ENCODE measurements at places on chromosomes 1 and 21. TPM values are rescaled to one million over a fixed set of nuclear protein-coding genes. Genes with fewer than 3 reads are reported as not detected.

PAPPA2 gene
- total RNA-seq, result not detected

- peak; percentile 60 for DNase-seq
Measured at GRCh38 chr1:151822404-151822803, 9.2 kb downstream of the RORC start.

FNBP1L gene
- total RNA-seq, result 1.2 TPM

CDC14A gene
- 9.5 TPM for total RNA-seq

GRCh38 chr1:98668733-98669132 lies 7.2 kb downstream of the SNX7 start:
- no peak for DNase-seq

- no peak for DNase-seq
Measured at GRCh38 chr1:59143811-59144210, 153.1 kb upstream of the FGGY start.

DNA sequence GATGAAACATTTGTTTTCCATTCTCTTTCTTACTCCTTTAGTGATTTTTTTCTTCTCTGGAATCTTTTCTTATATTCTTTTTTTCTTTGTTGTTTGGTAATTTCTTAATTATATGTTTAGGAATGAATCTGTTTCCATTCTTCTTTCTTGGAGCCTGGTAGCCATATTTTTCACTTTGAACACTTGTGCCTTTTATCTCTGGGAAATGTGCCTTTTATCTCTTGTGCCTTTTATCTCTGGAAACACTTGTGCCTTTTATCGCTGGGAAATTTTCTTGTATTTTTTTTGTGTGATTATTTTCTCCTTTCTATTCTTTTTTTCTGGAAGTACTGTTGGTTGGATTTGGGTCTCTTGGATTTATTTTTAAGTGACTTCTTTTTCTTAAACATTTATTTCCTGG lies 118.2 kb downstream of the LEPR start:
- no peak for DNase-seq

SERPINC1 gene
- total RNA-seq, result 0.96 TPM

DNA sequence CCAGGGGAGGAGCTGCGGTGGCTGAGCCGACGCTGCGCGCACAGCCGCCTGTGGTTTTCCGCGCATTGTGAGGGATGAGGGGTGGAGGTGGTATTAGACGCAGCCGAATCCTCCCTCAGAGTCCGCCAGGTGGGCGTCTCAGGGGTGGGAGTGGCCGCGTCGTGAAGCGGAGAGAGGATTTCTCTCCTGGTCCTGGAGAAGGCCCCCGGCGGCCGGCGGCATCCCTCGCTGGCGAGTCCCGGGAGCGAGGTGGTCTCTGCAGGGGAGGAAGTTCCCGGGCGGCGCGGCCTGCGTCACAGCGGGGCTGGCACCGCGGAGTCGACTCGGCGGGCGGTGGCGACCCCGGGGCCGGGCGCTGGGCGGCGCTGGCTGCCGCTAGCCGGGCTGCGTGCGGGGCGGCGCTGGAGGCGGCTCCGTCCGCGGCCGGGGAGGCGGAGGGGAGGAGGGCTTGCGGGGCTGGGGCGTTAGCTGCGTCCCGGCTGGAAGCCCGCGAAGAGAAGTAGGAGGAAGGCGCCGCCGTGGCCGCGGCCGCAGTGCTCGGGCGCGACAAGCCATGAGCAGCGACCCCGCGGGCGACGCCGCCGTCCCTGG lies at the start of gene LRRC8C:
Gene LRRC8C, plus strand, starts transcription at position 464 of the 591 bp plus-strand sequence. CDS start 53,354 bp downstream, outside the sequence.
- DNase-seq, result peak; percentile 84

DNA sequence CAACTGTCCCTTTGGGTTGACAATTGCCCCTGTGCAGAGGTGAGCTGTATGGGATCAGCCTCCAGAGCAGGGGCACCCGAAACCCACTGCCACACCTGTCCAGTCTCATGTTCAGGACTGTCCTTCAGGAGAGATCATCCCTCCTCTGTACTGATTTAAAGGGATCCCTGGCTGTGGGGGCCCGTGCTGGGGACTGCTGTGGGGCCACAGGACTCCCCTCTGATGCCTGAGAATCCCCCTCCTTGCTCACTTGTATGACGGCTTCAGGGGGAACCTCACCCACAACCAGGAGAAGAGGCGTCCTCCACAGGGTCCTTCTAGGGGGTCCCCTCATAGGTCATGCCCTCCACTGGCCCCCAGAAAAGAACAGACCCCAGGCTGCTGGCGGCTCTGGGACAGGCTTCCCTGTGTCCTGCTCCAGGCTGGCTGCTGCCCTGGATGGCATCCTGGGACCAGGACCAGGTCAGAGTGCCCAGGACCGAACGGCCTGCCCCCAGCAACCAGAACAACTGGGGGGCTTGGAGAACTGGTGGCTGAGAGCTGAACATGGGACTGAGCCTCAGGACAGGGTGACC lies 77.5 kb upstream of the ACTRT2 start:
- no peak for DNase-seq

GRCh38 chr1:212507369-212507768 lies 74.6 kb downstream of the NENF start:
- no peak for DNase-seq

DNA sequence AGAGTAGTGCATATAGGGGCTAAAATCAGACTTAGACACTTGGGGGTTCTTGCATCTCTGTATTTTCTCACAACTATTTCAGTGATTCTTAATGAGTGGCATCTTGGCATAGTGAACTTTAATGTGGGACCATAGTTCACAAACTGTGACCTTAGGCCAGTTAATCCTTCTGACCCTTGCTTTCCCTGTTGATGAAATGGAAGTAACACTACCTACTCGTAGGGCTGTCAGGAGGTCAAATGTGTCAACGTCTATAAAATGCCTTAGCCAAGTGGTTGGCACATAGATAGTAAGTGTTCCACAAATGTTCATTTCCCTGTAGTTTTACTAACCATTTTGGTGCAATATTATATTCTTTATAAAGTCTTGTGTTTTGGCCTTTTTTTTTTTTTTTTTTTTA lies 49.4 kb downstream of the DYRK1A start:
- no peak for DNase-seq

All from activated T-cell treated with anti-CD3 and anti-CD28 coated beads, Interleukin-2, amount 50 U/mL, for 4 hours (primary cell).